Activated CD4-positive, alpha-beta T cell treated with anti-CD3 and anti-CD28 coated beads, Interleukin-2, Interleukin-6, amounts not matched to agents 100 ng/mL and 50 ng/mL, durations not matched to agents 16 hours and 8 hours (primary cell): ENCODE measurements at places on chromosomes 13 and 19.

DNA sequence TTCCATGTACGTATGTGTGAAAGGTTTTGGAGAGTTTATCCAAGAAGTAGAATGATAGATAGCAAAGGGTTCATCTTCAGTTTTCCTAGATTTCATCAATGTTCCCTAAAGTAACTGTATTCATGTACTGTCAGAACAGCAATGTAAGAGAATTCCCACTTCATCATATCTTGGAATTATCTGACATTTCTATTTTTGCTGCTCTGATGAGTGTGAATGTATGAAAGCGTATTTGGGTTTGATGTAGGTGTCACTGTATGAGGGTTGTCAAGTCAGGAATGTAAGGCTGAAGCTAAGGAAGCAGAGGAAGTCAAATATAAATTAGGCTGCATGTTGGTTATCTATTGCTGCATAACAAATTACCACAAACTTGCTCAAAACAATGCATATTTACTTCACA is 7.2 kb upstream of the KATNAL1 start:
- no peak for DNase-seq

GRCh38 chr13:81051873-81052272 is 710.9 kb upstream of the SPRY2 start:
- DNase-seq = no peak

GRCh38 chr19:44818466-44819031 is 9.6 kb downstream of the BCAM start:
- no peak for DNase-seq

GRCh38 chr13:79660361-79660760 is 179.4 kb downstream of the NDFIP2 start:
- no peak for DNase-seq

DNA sequence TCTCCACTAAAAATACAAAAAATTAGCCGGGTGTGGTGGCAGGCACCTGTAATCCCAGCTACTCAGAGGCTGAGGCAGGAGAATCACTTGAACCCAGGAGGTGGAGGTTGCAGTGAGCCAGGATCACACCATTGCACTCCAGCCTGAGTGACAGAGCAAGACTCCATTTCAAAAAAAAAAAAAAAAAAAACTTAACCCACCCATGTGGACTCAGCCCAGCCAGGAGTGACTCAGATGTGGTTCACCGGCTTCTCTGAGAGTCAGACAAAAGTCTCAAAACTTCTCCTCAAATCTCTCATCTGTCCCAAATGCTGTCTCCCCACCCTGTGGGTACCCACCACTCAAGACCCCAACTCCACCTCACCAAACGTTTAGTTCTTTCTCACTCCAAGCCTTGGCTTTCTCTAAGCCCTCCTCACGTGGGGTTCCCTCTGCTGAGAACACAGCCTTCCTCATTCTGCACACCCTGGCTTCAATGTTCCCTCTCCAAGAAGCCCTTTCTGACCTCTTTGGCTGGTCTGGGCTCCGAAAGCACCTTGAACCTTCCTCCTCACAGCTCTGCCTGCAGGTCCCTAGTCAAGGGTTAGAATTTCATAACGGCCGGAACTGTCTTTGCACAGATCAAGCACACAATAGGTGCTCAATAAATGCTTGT is 11.1 kb upstream of the RAB3A start:
- no peak for DNase-seq

- no peak for DNase-seq
These were observed 76.8 kb upstream of the SERP2 start for GRCh38 chr13:44296856-44297255.

GRCh38 chr13:28753208-28753892 is 34.6 kb upstream of the SLC46A3 start:
- DNase-seq = no peak

DNA sequence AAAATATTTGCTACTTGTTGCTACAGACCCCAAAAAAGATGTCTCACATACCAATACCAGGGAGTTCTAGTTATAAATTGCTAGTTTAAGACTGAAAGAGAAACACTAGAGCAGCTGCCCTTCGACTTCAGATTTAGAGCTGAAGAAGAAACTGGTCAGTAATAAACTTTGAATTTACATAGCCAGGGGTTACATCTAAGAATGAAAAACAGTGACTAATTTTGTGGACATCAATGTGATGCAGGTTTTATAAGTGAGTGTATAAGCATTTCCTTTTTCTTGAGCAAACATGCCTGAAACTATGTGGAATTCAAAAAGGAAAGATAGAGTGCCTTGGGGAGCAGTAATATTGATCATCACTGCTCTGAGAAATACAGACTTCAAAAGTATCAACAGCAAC is 724.9 kb upstream of the MIR17HG start:
- DNase-seq = no peak

DNA sequence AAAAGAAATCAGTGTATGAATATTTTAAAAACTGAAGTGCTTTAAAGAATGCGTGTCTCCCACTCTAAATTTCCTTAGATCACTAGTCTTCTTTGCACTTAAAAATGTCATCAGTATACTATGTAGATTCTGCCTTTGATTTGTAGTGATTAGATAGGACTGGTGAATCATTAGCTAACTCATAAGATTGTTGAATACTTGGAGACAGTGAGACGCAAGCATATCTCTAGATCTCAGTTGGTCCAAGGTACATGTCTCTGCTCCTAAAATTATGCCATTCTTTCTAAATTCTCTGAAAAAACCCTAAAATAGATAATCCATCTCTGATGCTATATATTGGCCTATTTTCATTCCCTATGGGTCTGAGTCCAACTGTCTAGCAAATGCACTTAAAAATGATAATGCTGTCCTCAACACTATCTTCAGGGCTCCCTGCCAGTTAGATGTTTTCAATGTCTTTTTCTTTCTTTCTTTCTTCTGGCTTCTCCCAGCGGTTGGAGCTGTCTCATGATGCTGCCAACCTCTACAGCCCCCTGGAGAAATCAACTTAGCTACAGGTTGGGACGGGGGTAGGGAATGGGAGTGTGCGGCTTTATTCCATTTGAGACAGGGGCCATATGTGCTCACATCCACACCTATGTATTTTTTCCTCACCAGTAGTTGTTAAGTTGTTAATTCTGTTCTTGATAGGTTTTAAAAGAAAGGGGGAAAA is 301.0 kb downstream of the NDFIP2 start:
- DNase-seq = no peak

- DNase-seq = no peak
These were observed 368.3 kb downstream of the IRS2 start for GRCh38 chr13:109418111-109418510.

DNA sequence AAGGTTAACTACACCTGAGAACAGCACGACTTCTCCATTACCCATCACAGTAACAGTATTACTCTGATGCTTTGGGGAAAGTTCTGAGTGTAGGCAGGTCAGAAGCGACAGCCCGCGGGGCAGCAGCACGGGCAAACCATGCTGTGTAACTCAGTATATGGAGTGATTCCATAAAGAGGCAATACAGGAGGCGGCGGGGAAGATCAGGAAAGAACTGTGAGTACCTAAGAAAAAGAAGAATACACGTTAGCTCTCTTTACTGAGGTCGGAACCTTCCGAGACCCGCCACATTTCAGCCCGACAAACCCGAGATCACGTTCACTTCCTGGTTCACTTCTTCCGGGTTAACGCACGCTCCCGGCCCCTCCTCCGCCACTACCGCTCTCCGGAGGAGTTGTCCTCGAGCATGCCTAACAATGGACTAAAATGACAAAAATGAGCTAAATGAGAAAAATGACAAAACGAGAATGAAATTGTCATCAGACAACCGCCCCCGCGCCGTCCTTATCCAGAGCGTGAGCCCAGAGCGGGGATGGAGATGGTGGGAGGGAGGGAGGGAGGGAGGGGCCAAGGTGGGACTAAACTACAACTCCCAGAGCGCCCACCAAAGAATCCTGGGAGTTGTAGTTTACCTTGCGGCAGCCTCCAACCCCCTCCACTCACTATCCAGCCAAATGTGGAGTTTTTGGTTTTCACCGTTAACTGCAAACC is at the start of gene MTRF1:
TSS of gene MTRF1 (minus strand) at position 316 of the 711 bp plus-strand sequence. CDS start 2,669 bp downstream, outside the sequence.
- peak; percentile 83 for DNase-seq

- DNase-seq = no peak
These were observed 269.3 kb upstream of the MIR17HG start for GRCh38 chr13:91078093-91078679.

DNA sequence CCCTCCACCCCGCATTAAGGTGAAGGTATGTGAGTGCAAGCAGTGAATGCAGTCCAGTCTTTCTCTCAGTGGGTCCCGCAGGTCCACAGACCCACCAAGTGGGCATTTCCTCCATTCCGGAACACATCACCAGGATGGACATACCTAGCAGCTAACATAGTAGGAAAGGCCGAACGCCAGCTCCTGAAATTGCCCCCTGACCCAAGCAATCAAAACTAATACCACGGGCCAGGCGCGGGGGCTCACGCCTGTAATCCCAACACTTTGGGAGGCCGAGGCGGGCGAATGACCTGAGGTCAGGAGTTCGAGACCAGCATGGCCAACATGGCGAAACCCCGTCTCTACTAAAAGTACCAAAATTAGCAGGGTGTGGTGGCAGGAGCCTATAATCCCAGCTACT is 71.7 kb upstream of the VSTM2B start:
- DNase-seq = no peak

DNA sequence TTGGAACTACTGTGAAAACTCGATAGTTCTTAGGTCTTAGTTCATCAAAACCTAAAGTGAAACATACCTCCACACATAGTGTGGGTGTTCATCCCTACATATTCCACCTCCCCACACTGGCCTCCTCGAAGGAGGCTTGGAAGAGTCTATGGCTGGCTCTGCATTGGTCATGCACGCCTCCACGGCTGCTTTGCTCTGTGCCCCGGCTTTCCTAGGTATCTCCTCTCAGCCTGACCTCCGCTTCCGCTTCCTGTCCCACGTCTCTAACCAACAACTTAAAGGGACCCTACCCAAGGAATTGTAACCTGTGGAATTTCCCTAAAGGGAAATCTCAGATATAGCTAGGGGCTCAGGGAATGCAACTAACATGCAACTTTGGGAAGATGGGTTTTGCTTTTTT is 79.7 kb upstream of the MBNL2 start:
- no peak for DNase-seq

DNA sequence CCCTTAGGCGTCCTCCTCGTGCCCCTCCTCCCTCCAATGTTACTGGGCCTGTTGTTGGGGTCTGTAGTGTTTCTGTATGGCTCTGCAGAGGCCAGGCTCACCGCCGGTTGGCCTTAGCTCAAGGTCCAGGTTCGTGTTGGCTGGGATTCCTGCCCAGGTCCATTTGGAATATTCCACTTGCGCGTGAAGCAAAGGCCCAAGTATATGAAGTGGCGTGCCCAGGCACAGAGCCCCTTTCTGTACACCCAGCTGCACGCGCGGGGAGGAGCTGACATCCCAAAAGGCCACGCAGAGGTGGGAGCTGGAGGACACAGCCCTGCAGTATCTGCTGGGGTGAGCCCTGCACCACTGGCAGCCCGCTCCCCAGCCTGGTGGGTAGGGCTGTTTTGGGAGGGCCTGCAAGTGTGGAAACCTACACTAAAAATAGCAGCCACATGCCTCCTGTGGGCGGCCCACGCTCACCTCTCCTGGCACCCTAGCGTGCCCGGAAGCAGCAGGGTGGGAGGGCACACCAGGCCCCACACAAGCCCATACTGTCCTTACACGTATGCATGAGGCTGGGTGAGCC is 30.2 kb downstream of the CRTC1 start:
- no peak for DNase-seq

DNA sequence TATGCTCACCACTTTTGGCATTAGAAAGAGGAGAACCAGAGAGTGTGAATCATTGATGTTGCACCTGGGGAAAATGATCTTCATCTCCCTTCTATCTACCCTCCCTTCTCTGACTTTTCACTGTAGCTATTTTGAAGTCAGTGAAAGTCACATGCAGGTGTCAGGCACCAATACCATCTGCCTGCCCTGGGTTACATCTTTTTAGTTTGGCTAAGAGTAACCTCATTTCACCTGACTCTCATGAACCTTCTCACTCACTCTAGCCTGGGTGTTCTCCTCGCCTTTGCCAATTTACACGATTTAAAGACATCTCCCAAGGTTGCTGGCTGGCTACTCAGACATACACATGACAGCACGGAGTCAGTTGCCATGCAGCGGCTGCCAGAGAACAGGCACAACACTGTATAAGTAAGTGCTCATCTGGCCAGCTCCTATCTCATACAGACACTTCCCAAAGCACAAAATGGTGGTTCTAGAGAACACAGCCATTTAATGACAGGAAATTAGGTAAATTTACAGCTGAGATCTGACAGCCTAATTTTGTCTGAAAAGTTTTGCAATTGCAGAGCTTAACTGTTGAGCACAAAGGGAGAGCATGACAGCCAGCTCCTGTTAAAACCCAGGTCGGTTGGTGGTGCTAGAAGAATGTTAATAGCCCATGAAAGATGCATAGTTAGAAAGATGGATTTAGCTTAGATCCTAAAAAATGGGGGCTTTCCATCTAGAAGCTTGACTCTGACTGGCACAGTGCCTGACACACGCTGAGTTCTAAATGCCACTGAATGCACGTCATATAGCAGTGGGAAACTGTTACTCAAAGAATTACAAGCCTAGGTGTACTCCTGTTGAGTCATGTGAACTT is 32.5 kb downstream of the LCP1 start:
- DNase-seq = no peak

DNA sequence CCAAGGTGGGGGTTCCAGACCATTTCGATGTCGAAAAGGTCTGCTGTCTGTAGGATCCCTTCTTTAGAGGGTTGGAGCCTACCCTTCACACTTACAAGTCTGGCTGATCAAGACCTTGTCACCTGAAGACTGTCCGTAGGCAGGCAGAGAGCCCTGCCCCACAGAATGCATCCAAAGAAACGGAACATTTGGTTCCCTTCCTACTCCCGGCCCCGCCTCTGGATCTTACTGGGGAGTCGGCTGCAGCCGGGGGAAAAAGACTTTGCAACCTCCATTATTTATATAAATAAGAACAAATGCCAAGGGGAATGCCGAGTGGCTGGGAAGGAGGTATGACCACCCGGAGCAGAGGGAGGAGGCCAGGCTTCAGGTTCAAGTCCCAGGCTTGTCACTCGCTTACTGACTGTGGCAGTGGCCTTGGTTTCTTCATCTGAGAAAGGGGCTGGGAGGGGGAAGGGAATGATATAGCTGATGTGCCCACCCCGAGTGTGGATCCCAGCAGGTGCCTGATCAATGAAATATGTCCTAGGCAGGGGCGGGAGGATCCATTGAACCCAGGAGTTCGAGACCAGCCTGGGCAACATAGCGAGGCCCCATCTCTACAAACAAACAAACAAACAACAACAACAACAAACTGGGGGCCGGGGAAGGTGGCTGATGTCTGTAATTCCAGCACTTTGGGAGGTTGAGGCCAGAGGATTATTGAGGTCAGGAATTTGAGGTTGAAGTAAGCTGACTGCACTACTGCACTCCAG is 48.7 kb downstream of the RFX2 start:
- DNase-seq = no peak

- no peak for DNase-seq
These were observed 3.1 kb upstream of the TMEM86B start for GRCh38 chr19:55231391-55232285.

DNA sequence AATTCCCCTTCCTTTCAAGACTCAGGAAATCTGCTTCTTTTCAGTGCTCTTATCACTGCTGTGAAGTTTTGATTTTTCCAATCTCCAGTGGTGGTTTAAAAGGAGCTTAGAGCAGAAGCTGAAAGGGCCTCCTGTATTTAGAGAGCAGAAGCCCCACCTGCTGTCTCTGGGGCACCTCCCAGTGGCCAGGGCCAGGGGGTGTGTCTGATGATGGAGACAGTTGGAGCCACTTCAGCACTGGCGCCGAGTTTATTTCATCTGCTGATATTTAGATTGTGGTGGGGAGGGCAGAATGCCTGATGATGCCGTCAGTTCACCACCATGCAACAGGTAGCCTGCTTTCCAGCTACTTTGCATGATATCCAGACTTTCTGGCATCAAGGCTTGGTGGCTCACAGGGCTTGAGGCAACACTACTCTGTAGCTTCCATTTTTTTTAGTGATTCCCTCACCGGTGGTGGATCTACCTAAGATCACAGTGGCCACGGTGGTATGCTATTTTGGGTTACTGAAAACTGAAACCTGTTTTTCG is 371.9 kb downstream of the KCNRG start:
- peak; percentile 5 for DNase-seq
